ENCODE measurements at places on chromosomes 7 and 10.

GRCh38 chr10:101895781-101896180 lies 52.2 kb upstream of the KCNIP2 start:
- DNase-seq = no peak

- DNase-seq = no peak
These were observed 1027.8 kb upstream of the PHF14 start for GRCh38 chr7:9945857-9946256.

DNA sequence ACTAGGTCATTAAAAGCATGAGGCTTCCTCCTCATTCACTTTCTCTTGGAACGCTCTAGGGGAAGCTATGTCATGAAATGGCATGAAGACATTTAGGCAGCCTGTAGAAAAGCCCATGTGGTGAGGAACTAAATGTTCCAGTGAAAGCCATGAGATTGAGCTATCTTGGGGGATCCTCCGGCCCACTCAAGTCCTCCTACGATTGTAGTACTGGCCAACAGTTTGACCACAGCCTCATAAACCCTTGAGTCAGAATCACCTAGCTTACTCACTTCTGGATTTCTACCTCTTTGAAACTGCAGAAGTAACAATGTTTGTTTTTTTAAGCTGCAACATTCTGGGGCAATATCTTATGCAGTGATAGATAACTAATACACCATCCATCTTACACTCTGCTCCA lies 605.1 kb downstream of the SORCS1 start:
- peak; percentile 90 for DNase-seq

GRCh38 chr7:40804477-40805215 lies 669.8 kb downstream of the SUGCT start:
- peak; percentile 53 for DNase-seq

DNA sequence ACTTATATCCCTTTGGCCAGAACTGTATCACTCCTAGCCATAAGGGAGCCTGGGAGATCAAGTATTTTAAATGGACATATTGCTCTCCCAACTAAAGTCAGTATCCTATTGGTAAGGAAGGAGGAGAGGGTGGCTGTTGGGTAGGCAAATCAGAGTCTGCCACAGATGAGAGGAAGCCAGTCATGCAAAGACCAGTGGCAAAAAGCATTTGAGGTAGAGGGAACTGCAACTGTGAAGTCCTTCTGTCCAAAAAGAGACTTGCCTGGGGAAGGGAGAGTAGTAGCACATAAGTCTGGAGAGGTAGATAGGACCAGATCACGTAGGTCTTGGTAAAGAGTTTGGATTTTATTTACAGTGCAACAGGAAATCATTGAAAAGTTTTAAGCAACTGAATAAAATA lies 8.8 kb upstream of the CCNJ start:
- no peak for DNase-seq

DNA sequence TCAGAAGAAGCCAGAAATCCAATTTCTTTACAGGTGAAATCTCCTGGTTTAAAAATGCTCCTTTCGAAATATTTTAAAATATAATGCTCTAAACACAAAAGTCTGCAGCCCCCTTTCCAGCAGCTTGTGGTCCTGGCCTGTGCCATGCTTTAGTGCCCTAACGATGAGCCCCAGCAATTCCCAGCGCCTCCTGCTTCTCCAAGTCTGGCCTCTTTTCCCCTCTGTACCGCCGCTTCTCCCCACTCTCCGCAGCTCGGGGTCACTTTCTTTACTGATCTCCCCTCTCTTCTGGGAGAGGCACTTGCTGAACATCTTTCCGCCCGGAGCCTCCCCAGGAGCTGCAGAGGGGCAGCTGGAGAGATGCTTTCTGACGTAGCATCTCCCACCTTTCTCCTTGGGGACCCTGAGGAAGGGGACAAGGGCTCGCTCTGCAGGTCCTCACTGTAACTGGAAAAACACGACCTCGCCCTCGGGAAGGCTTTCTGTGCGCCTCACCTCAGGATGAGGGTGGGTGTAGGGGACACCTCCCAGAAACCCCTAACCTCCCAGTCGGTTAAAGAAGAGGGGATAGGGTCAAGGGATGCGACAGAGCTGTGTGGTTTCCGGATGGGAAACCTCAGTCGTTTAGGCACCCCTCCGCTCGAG lies 565 bp upstream of the INA start:
- no peak for DNase-seq

GRCh38 chr10:451856-452255 lies 237.6 kb downstream of the DIP2C start:
- DNase-seq = no peak

DNA sequence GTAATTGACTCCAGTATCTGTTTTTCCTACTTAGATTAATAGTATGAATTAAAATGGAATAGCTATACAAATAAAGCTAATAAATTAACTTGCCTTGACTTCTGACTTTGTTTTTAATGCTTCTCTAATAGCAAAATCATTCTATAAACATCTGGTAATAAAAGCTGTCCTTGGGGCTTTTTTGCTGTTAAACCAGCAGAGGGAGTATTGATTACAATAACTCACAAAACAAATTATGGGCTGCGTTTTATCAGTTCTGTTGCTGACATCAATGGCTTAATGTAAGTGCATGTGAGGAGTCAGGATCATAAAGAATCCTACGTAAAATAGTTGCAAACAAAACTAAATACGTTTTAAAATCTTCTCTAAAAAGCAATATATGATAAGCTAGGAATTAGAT lies 667.8 kb downstream of the PCDH15 start:
- DNase-seq = no peak

DNA sequence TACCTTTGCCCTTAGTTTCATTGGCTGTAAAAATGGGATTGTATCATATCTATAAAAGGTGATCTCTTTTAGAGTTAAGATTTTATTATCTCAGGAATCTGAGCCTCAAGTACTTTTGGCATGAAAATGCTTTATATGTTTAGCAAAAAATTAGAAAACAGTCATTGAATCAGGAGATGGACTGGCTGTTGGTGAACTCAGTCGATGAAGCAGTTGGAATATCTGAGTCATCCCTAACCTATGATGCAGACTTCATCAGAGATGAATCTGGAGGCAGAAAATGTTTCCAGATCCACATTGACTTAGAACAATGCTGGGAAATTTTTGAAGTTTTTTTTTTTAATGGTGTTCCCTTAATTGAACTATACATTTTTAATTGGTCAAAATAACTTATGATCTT lies 228.5 kb downstream of the SLC25A13 start:
- peak; percentile 69 for DNase-seq

DNA sequence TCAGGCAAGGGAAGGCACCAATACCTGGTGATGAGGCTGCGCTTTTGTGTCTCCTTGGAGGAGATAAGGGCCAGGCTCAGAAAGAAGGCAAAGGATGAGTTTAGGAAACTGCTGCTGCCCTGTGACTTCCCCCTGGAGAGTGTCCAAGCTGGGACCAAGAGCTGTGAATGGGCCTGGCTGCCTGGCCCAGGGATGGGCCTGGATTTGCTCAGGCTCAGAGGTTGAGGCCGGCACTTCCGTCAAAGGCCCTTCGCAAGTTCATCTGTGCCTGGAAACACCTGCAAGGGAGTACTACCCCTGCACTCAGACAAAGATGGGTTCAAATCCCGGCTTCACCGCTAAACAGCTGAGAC lies 50.5 kb upstream of the NANOS1 start:
- no peak for DNase-seq
